ENCODE measurements at places on chromosomes 12 and 14.

DNA sequence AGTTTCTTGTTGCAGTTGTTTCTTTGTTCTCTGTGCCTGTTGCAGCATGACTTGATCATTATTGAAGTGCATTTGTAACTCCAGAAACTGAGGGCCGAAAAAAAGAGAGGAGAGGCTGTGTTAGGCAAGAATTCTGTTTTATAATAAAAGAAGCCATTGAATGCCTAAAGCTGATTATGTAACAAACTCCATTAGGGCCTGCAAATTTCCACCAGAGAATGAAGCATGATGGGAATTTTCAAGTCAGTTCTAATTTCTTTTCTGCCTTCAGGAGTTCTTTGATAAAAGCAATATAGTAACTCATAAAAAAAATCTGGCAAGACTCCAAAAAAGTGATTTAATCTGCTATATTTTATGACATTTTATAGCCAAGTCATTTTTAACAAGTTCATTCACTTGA, 156.7 kb upstream of the RASSF8 start:
- no peak for DNase-seq

DNA sequence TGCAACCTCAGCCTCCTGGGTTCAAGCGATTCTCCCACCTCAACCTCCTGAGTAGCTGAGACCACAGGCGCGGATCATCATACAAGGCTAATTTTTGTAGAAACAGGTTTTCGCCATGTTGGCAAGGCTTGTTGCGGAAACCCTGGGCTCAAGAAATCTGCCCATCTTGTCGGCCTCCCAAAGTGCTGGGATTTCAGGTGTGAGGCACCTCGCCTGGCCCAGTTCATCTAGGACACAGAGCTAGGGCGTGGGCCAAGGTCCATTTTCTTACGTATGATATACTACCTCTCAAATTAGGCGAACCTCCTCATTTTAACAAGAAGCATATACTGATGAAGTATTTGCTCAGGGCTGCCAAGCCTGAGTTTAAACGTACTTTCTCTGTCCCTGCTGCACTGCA, 2.1 kb downstream of the RPS29 start:
- no peak for DNase-seq

DNA sequence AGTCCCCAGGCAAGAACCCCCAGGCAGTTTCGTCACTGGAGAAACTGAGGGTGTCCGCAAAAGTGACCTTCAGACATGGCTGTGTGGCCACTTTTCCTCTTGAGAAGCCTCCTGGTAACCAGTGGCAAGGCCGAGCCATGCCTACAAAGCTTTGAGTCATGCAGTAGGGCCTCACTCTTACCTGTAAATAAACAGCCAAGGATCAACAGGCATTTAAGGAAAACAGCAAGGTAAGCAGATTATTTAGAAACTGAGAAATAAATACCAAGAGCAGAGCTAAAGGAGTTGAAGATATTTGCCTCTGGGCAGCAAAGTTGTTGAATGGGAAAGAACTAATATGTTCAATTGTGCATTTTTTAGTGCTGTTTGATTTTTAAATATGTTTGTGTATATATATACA, 141.0 kb upstream of the BCL2L14 start:
- no peak for DNase-seq

GRCh38 chr12:105084251-105085250, at the start of gene ALDH1L2:
Gene ALDH1L2, minus strand, starts transcription at chr12:105084458. Its CDS starts 22 bp downstream, at chr12:105084436.
- peak; percentile 44 for DNase-seq

- no peak for DNase-seq
These were observed 42.3 kb upstream of the TTC7B start for GRCh38 chr14:90858511-90858910.

DNA sequence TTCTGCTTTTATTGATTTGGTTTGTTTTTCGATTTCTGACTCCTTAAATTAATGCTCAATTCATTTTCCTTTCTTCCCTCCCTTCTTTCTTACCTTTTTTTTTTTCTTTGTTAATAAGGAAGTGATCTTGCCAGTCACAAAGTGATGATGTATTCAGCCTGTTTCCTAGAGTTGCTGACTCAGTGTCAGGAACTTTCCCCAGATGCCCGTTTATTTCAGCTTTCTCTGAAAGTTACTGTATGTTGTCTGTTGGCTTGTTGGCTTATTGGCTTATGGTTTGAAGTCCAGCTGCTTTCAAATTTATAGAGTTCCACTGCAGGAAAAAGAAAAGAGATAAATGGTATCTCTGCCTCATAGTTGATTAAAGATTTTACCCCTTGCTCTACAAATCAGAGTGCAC, 12.4 kb upstream of the SLC6A15 start:
- DNase-seq = no peak

DNA sequence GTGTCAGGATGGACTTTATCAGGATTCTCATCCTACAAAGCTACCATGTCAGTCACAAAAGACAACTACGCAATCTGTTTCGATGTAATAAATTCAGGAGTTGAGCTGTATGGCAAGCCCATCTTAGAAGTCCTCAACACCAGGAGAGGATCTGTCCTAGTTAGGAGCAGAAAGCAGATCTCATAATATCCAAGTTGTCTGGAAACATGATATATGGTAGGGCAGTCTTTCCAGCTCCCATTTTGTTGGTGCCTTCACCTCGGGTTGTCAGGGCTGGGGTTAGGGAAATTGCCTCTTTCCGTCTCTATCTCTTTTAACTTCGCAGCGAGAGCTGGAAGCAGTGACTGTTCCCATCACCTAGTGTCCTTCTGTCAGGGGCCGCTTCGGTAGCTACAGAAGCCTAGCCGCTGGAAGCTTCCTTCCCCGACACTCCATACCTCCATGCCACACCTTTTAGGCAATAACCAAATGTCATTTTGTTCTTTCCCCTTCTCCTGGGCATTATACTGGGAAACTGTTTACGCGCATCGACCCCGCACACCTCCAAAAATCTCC, 1.4 kb downstream of the NIN start:
- DNase-seq = no peak

GRCh38 chr14:79057333-79057732, 887.2 kb downstream of the NRXN3 start:
- DNase-seq = no peak

GRCh38 chr12:123571343-123571813, 13.0 kb upstream of the TMED2 start:
- DNase-seq = no peak

- no peak for DNase-seq
These were observed 3.6 kb upstream of the SLC7A8 start for GRCh38 chr14:23186913-23187654.

DNA sequence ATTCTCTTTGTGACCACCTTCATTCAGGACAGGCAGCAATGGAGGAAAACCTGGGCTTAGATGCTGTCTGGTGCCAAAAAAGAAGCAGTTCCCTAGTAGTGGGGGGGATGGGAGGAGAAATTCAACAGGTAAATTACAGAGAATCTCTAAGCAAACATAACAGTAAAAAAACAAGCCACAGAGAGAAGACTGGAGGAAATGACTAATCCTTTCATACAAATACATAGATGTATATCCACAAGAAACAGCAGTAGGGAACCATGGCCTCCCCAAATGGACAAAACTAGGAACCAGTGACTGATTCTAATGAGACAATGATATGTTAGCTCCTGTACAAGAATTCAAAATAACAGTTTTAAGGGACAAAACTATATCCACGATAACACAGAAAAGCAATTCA, 513.0 kb downstream of the NAV3 start:
- DNase-seq = no peak

GRCh38 chr12:109052097-109052413, 321 bp upstream of the USP30 start:
- DNase-seq = no peak

DNA sequence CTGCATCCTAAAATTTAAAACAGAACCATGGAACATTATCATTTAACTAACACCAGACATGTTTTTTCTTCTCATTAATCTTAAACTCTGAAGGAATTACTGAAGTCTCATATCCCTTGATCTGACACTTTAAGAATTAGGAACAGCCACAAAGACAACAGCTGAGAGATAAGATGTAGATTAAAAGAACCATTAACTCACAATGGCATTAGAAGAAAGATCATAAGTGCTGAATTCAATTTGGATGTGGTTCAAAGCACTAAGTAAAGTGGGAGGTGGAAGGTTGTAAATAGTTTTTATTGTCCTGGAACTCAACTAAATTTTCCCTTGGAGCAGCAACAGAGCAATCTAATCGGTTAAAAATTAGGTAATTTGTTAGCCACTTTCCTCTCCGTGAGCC, 199.0 kb upstream of the ATP2B1 start:
- DNase-seq = no peak

DNA sequence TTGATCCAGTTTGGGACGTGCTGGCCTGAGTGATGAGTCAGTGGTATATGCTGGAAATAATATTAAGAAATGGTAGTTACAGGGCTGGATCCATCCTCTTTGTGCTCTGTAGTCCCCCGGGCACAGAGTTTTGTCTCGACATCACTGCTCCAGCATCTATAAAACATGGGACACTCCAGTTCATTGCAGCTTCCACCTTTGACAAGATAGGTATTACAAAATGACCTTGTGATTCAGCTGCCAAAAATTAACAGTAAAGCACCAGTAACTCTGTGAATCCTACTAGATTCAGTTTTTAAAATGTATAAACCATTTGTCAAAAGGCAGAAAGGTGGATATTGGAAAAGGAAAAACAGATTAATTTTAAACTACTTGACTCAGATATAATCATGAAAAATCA, 14.6 kb upstream of the GNG2 start:
- DNase-seq = no peak
